ENCODE measurements at places on chromosomes 1 and 21.

DNA sequence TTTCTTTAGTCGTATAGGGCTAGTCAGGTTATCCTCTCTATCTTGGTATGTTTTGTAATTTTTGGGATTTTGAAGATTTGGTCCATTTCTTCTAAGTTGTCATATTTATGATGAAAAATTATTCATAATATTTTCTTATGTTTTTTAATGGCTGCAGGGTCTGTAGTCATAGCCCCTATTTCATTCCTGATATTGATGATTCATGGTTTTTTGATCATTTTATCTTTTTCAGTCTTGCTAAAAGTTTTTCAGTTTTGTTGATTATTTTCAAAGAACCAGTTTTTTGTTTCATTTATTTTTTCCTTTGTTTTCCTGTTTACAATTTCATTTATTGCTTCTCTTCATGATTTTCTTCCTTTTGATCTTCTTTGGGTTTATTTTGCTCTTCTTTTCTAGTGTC lies 50.2 kb downstream of the DIRAS3 start:
- DNase-seq: no peak

- DNase-seq: no peak
Observed at GRCh38 chr21:17390569-17390968, 122.3 kb upstream of the CXADR start.

GRCh38 chr1:212930986-212931678 lies 19.2 kb upstream of the VASH2 start:
- no peak for DNase-seq

GRCh38 chr1:39387452-39387851 lies 104.0 kb upstream of the BMP8A start:
- no peak for DNase-seq

DNA sequence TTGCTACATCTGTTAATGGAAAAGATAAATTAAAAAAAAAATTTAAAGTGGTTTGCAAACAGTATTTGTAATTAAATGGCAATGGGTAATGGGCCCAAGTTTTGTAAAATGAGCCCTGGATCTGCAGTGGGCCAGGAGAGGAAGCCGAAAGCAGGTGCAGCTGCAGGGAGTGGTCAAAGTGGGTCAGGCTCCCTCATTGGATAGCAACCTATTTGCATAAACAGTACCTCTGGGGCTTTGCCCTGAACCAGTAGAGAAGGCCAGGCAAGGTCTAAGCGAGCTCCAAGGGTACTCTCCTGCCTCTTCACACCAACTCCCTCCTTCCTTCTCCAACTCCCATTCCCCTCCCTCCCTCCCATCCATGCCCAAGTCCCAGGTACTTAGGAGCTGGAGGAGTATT lies 138.9 kb downstream of the HMGB4 start:
- no peak for DNase-seq

DNA sequence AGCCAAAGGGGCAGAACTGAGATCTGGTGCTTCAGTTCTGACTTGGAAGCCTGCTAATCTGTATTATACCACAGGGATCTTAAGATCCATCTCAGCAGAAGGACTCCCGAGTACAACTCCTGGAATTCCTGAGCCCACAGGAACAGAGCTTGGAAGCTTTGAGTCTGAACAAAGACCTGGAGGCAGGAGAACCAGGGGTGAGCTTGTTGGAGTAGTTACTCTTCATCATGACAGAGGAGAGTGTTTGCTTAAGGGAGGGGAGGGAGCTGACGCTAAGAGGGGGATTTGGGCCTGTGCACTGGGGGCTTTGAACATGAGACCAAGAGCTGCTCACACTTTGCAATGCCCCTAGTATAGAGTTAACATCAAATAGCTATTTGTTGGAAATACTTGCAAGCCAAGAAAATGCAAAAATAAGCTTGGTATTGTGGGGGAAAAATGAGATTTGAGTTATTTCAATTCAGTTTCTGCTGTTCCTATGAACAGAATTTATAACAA lies 41.1 kb upstream of the TRABD2B start:
- DNase-seq: no peak

DNA sequence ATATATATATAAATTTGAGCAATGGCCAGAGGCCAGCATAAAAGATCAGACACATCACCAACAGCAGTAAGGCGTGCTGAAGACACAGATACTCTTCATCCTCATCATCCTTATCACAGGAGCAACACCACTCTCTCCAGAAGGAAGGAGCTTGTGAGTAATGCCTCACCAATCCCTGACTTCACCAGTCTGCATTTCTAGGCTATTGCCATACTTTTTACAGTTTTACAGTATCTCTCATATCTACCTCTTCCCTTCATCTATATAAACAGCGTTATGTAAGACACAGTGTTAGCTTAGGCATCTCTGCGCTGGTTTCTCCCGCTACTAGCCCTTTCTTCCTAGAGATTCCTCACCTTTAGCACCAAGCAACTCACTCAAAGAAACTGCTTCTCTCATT lies 2.4 kb upstream of the ABL2 start:
- DNase-seq: no peak

GRCh38 chr1:22754824-22755223 lies 44.2 kb downstream of the EPHB2 start:
- DNase-seq: no peak

DNA sequence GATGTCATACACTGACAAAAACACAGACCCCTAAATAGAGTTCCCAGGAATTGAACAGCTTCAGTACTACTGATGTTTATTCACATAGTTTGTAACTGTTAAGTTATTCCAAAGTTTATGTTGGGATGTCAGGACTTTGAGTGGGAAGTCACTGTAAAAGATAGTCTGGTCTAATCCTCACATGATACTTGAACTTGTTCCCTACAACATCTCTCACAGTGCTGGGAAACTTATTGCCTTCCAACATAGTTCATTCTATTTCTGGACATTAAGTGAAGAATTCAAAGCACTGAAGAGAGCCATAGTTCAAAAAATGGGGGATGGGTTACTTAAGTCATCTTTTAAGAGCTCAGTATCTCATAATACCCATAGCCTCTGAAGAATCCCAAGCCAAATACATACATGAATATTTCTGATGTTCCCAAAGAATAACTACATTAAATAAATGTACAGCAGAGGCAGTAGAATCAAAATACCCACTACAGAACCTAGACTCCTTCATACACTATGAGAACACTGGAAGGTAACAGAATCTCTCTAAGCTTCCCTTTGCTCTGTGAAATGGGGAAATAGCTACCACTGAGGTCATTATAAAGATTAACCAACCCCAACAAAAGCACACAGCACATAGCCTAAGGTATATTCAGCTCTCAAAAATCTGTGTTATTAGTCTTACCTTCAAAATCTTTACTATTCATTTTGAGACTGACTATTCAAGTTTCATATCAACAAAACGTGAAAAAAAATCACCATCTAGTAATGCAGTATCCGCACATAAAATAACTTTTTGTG lies 81.4 kb downstream of the ESRRG start:
- DNase-seq: no peak

GRCh38 chr1:110465038-110465813 lies 14.3 kb downstream of the PROK1 start:
- DNase-seq: no peak

Data from stimulated activated CD8-positive, alpha-beta memory T cell treated with anti-CD3 and anti-CD28 coated beads, Interleukin-15, amount 100 ng/mL, for 24 hours (primary cell).